Right forelimb (tissue), 1 donor: ENCODE measurements at places on chromosomes 5 and 9.

GRCh38 chr5:44827681-44828080, 18.9 kb downstream of the MRPS30 start:
- DNase-seq, result no peak

GRCh38 chr5:109888989-109889388, 199.3 kb downstream of the MAN2A1 start:
- DNase-seq, result no peak

DNA sequence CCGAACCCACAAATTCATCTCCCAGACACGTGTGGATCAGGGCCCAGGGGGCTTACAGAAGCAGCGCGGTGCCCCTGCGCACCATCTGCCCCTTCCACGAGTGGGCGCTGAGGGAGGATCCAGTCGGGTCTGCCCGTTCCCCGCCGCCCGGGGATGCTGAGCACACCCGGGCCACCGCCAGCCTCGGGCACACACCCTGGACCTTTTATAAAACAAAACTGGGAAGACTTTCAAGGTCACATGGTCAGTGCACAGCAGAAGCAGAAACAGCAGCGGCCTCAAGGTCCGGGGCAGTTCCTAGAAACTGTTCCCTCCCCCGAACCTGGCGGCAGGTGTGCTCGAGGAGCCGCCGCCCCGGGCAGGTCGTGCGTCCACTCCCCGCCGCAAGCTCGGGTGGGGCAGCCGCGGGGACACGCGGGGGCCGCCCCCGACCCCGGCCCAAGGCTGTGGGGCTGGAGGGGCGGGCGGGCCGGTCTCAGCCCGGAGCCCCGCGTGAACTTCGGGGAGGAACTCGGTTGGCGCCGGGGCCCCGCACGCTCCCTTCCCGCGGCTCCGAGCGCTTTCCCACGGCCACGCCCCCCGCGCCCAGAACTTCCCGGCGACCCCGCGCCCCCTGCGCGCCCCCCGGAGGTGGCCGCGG, 633 bp upstream of the PPP1R26 start:
- no peak for DNase-seq

DNA sequence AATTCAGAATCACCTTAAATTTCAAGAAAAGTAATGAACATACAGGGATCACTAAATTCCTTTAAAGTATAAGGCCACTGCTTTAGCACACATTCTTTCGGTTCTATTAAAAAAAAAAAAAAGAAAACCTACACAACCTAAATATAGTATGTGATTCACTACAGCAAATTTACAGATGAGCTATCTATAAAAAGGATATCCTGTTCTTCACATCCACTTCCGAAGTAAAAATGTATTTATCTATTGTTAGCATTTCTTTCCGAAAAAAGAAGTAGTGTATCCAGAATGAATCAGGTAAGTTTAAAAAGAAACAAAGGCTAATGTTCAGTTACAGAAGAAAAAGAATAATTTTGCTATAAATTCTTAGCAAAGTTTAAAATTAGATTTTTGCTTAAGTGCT, 70.2 kb downstream of the ECPAS start:
- no peak for DNase-seq

GRCh38 chr5:77222722-77223121, 12.2 kb downstream of the PDE8B start:
- no peak for DNase-seq

- DNase-seq, result no peak
These were observed 19.8 kb downstream of the BRINP1 start for GRCh38 chr9:119349351-119349825.

- DNase-seq, result no peak
These were observed 7.7 kb downstream of the FBXO38 start for GRCh38 chr5:148391422-148391821.

DNA sequence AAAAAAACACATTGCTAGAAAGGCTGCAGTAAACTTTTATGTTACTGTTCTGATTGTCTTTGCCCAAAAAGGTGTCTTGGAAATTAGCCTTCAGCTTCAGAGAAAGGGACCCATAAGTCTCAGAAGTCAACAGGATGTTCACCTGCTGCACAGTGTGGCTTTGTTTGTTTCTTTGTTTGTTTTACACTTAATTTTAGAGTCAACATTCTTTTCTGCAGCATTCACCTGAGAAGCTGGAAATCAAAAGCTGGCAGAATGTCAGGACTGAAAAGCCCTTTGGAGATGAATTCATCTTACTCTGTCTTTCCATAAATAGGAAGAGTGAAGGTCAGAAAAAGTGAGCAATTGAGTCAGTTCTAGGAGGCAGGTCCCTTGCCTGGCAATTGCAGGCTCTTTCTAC, 170.0 kb downstream of the PAPPA start:
- DNase-seq, result no peak

GRCh38 chr5:18745988-18746615, 1111.8 kb downstream of the TAF11L14 start:
- DNase-seq, result no peak

DNA sequence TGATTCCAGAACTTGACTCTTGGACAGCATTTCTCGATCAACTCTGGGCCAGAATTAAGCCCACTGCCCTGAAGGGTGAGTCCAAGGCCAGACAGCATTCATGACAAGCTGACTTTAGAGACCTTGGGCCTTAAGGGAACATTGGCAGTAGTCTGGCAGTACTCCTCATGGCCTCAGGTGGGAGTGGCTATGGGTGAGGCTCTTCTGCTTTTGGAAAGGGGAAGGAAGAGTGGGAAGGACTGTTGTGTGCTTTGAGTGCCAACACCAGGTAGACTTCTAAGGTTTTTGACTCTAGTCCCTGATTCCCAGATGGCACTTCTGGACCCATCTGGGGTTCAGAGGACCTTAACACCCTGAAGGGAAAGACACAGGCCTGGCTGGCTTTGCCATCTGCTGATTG, 530.4 kb downstream of the ACTL7B start:
- no peak for DNase-seq

GRCh38 chr5:162407614-162408013, 340.0 kb downstream of the GABRG2 start:
- DNase-seq, result no peak

DNA sequence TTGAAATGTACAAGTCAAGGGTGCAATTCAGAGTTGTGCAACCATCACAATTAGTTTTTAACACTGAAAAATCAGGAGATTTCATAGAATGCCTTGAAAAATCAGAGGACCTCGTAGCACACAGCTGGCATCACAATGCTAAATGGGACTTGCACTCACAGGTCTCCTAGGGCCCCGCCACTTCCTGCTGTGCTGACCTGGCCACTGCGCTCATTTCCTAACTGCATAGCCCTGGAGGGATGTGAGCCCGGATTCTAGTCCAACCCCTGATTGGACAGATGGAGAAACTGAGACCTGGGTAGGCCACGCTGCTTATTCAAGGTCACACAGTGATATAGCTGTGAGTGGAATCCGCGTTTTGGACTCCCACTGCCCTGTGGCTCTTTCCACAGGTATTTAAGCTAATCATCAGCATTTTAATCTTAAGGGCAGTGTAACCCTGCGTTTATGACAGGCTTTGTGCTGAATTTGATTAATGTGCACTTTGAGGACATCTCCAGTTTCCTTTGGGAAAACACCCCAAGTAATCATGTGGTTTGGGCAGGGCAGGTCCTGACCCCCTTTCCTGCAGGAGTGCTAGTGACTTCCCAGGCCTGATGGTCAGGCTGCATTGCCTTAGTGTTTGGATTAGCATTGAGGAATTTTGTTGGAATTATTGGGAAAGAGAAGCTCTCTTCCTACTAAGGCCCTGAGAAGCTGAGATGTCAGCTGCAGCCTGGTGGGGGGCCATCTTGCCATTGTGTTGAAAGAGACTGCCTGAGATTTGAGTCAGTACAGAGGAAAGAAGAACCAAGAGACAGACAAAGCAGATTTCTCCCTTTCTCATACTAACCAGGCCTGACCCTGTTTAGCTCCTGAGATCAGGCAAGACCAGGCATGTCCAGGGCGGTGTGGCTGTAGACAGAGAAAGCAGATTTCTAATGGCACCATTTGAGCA, 36.2 kb downstream of the STC2 start:
- no peak for DNase-seq

DNA sequence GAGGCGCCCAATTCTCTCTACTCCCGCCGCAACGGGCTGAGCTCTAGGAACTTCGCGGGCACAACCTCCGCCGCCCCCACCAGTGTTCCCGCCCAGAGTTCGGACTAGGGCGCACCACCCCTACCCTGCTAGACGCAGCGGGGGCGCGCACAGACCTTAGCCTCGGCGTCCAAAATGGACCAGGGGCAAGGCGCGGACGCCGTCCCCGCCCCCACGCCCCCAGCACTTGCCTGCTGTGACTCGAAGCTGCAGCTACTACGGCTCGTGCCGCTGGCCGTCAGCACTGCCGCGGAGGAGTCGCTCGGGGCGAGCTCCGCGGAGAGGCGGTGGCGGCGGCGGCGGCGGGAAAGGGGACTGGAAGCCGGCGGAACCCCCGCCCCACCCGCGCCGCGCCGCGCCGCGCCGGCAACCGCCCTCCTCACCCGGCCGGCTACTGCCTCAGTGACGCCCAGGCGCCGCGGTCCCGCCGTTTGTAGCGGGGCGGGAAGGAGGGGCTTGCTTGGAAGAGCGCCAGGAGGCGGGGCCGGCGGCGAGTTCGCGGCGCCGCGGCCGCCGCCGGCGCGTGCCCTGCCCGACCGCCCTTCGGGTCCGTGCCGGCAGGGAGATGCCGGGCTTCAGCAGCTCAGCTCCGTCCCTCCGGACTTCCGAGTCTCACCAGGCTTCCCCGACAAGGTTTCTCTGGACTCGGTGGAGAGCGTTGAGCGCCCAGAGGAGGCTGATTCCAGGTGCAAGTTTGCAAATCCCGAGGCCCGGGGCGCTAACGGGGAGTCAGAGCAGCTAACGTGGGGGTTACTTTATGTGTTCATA, 4.5 kb downstream of the ELAVL2 start:
- peak; percentile 77 for DNase-seq

- DNase-seq, result no peak
These were observed 59.2 kb downstream of the NSUN2 start for GRCh38 chr5:6573651-6574101.

DNA sequence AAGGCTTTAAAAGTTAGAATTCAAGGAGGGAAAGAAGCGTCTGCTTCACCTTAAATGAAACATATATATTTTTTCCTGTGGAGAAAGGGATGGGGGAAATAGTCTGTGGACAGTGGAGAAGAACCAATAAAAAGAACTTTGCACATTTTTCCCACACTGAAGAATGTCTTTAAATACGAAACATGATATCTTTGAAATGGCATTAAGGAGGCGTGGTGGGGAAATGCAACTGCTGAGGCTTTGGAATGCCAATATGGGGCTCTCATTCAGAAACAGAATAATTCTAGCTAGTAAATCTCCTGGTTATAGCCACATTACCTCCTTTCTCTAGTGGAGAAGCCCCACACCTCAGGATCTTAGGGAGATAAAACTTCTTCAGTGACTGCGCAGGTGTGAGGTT, 46.8 kb downstream of the TNC start:
- DNase-seq, result no peak

DNA sequence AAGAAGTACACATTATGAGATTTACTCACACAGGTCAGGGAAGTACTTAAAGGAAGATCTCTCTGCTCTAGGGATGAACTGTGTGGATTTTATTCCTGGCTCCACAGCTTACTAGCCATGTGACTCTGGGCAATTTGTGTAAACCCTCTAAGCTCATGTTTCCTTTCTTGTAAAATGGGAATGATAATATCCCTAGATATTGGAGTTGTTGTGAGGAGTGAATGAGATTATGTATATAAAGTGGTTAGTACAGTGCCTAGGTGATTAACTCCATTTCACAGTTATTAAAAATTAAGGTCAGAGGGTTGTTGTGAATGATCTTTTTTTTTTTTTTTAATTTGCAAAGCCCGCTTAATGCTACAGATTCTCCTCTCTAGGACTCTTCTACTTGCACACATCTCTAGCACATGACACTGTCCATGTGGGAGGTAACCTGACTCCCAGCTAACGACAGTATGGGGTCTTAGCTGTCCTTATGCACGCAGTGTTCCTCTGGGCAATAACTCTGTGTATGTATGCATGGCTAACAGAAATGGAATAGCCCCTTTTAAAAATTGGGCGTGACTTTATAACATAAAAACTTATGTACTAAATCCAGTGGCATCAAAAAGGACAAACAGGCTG, 23.9 kb upstream of the MYOT start:
- no peak for DNase-seq

- no peak for DNase-seq
These were observed 24.2 kb downstream of the HMCN2 start for GRCh38 chr9:130289711-130290241.

GRCh38 chr9:70260007-70260443, 1.2 kb downstream of the SMC5 start:
- DNase-seq, result no peak

DNA sequence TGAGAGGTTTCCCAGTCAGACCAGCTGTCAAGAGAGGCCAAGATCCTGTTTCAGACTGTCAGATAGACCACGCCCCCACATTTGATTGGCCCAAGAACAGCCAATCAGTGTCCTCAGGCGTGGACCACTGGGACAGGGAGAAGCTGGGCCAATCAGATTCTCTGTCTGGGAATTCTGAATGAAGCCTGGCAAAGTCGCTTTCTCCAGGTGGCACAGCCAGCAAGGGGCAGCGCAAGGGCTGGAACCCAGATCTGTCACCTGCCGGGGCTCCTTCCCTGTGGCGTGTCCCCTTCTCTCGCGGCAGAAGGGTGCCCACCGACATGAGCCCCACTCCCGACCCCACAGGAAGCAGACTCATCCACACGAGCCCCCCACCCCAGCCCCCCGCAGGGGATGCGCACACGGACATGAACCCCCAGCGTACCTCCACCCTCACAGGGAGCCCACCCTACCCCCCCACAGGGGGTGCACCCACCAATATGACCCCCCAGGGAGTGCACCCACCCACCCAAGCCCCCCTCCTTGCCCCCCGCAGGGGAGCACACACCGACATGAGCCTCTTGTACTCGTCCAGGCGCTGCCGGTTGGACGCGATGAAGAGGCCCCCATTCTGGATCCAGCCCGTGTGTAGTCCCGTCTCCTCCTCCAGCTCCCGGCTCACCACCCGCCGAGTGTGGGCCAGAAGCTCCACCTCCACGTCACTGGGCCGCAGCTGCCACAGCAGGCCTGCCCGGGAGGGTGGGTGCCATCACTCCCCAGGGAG, 6.1 kb downstream of the SARDH start:
- peak; percentile 51 for DNase-seq

- DNase-seq, result no peak
These were observed 157.6 kb upstream of the TUT7 start for GRCh38 chr9:86511614-86512360.

DNA sequence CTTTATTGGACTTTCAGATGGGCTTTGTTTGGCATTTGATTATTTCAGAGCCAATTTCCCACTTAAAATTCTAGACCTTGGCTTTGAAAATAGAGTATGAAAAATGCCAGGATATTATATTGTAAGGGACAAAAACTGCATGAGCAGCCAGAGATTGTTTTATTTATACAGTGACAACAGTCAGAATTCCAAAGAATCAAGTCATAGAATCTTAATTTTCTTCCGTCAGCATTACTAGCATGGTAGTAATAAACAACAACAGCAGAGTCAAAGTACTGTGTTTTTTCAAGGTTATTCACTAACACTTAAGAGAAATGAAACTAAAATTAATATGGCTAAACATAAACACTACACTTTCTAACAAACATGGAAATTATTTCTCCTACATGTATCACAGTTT, 52.2 kb downstream of the MLLT3 start:
- no peak for DNase-seq

GRCh38 chr5:51484326-51484725, 101.1 kb downstream of the ISL1 start:
- no peak for DNase-seq

- DNase-seq, result no peak
These were observed 6.5 kb upstream of the MAT2B start for GRCh38 chr5:163498886-163499285.
